ENCODE measurements at places on chromosomes 1 and 21.

GRCh38 chr1:89941110-89941766, 53.7 kb upstream of the ZNF326 start:
- no peak for DNase-seq

- DNase-seq, result no peak
These were observed 240.4 kb downstream of the HMCN1 start for GRCh38 chr1:185974367-185975170.

DNA sequence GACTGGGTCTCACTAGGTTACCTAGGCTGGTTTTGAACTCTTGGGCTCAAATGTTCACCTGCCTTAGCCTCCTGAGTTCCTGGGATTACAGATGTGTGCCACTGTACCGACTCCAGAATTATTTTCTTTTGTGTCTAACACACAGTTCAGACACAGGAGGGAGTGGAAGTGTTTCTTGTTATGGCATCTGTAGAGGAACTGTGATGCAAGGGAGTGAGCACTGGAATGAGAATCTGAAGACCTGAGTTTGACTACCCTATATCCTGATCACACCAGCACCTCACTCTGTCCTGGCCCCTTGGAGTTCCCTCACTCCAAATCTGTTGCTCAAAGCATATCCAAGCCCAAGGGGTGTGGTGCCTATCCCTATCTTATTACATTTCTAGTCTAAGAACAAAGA, 15.2 kb downstream of the OPTC start:
- no peak for DNase-seq

DNA sequence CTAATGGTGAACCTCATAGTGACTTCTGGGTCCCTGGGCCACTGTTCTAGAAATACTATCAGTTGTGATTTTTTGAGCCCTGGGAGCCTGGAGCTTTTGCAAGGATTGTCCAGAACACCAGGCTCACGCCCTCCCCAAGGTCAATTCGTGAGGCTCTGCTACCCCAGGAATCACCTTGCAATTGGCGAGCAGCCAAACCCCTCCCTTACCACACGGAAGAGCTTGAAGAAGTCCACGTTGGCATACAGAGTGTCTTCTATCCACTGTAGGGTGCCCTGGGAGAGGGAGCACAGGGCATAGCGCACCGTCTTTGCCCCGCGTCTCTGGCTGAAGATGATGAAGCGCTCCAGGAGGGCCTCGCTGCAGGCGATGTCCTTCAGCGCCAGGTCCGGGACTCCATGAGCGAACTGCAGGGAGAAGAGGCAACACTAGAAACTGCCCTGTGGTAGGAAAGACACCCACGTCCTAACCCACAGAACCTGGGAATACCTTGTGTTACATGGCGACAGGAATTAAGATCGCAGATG, 22.3 kb downstream of the ABCA4 start:
- DNase-seq, result no peak

DNA sequence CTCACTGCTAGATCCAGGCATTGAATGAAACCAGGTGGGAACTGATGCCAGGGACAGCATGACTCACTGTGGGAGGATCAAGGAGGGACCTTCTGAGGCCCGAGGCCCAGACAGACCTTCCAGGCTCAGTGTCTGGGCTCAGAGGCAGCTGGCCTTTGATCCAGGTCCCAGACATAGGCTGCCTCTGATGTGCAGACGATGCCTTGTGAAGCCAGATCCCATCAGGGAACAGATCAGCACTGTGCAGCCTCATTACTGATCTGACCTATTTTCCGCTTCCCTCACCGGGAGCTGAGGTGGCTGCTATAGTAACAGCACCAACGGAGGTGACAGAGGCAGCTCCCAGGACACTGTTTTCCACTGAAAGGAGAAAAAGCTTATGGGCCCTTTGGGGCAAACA, 399.5 kb downstream of the MATN1 start:
- no peak for DNase-seq

GRCh38 chr1:177571485-177572076, 398.3 kb downstream of the SEC16B start:
- DNase-seq, result no peak

- DNase-seq, result no peak
These were observed 3.4 kb downstream of the ZNF326 start for GRCh38 chr1:89998306-89998705.

DNA sequence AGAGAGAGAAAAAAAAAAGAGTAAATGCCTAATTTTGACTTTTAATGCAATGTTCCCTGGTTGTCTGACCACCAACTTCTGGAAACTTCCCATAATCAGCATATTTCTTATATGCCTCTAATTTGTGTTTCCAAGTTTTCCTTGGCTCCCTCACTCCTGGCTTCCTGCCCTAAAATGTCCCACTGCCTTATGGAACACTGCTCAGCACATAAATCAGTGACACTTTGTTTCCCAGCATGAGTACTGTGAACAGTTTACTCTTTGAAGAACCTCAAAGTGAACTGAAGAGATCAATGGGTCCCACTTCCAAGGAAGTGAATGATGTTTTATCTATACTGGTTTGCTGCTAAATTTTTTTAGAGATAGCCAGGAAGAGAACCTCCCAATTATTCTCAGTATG, 271.3 kb upstream of the PRMT6 start:
- DNase-seq, result no peak

- no peak for DNase-seq
These were observed 52.0 kb upstream of the LYPLAL1 start for GRCh38 chr1:219121679-219122078.

GRCh38 chr1:155075535-155075934, 3.1 kb upstream of the EFNA3 start:
- no peak for DNase-seq
